ENCODE measurements at places on chromosomes 7 and 10. TPM values are rescaled to one million over a fixed set of nuclear protein-coding genes. Genes with fewer than 3 reads are reported as not detected.

DNA sequence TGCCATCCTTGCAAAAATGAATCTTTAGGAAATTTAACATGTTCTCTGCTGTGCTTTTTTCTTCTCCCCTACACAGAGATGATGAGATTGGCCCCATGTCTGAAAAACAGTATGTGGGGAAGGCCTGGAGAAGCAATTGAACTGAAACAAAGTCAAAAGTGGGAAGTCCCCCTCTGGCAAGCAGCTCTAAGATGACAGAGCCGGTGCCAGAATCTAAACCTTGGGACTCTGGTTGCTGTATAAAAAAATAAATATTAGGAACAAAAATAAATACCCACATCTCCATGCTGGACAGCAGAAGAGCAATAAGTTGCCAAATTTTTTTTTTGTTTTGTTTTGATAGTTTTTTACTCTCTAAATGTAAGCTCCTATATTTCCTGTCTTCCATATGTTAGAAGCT is 51.8 kb upstream of the TRIL start:
- peaks cover 6% of the 10 kb centered on the region for H3K27me3 ChIP-seq
- no peak for DNase-seq

DNA sequence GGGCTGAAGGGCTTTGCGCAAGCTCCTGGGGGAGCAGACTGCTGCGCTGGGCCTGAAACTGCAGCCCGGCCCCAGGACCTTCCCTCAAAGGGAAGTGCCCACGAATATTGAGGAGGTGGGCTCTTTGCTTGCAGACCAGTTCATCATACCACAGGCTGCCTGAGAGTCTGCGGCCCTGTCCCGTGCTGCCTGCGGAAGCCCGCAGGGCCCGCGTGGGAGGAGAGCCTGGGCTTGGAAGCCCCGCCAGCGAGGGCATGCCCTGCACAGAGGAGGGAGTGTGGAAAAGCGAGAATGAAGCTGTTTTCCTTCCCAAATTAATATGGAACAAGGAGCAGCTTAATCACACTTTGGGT is 83.6 kb upstream of the MKI67 start:
- peak overlapping the region; percentile 73 for H3K4me3 ChIP-seq
- peaks cover 11% of the 10 kb centered on the region for H3K27me3 ChIP-seq

DNA sequence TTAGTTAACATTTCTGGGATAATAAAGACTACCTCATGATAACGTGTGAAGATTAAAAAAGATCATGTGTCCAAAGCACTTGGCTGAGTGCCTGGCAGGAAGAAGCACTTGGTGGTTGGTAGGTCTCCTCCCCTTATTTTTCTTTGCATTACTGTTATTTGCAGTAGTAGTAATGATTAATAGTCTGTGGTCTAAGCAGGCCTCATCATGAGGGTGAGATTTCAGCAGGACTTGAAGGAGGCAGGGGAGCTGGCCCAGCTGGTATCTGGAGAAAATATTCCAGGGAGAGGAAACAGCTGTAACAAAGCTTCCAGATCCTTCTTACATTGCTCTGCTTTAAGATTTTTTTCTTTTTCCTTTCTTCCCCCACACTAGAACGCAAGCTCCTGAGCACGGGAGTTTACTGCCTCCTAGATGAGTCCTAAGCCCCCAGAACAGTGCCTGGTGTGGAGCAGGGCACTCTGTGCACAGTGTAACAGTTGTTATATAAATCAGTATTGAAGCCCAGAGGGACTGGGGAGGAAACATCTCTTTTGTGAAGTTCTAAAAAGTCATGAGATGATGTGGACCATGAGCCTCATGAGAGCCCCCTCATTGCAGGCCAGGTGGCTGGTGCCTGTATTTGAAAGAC is 31.1 kb upstream of the RHEB start:
- no peak for DNase-seq
- no peak overlapping the region for H3K4me3 ChIP-seq
- H3K27me3 ChIP-seq, result peaks cover 24% of the 10 kb centered on the region
- H3K4me1 ChIP-seq, result peaks cover 3% of the 10 kb centered on the region
- H3K36me3 ChIP-seq, result no peaks in the 10 kb centered on the region

DNA sequence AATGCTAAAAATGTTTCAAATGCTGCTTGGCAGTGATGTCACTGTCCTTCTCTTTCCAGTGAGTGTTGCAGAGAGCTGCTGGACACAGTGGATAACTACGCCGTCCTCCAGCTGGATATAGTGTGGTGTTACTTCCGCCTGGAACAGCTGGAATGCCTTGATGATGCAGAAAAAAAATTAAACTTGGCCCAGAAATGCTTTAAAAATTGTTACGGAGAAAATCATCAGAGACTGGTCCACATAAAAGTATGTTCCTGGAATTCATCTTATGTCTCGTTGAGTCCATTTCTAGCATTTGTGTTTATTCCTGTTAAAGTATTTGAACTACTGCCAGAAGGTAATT is 25.2 kb downstream of the NUB1 start:
- H3K36me3 ChIP-seq, result peaks cover 40% of the 10 kb centered on the region
- no peak overlapping the region for H3K4me3 ChIP-seq
- no peaks in the 10 kb centered on the region for H3K27me3 ChIP-seq
- no peak for DNase-seq
- H3K4me1 ChIP-seq, result peaks cover 17% of the 10 kb centered on the region
- H3K27ac ChIP-seq, result no peak overlapping the region

- peaks cover 13% of the 10 kb centered on the region for H3K27me3 ChIP-seq
- H3K36me3 ChIP-seq, result no peaks in the 10 kb centered on the region
These were observed 1.5 kb downstream of the PCLO start for GRCh38 chr7:83161186-83161585.

Gene CTBP2
- total RNA-seq, result 0.29 TPM

Gene AEBP1
- 15.7 TPM for total RNA-seq

Gene TMEM130
- not detected for total RNA-seq

DNA sequence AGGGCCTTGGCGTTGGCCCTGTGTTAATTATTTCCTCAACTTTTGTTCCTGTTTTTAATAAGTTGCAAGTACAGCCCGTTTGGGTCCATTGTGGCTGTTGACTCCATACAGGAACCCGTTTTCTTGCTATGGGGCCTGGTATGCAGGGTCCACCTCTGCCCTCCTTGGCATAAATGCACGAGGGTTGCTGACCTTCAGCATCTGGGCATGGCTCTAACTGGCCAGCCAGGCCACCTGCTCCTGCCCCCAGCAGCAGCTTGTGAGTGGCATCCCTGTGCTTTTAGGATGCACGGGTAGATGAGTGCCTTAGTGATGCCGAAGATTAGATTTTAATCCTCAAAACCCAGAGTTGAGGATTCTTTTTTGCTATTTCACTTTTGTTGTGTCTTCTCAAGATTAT is 123.2 kb downstream of the GLRX3 start:
- no peaks in the 10 kb centered on the region for H3K27me3 ChIP-seq
- H3K27ac ChIP-seq, result no peak overlapping the region
- no peak overlapping the region for H3K4me3 ChIP-seq
- no peaks in the 10 kb centered on the region for H3K4me1 ChIP-seq
